ENCODE measurements at places on chromosomes 3 and 15.
A peak's percentile ranks its signal among the peaks of the same experiment; 100 is the strongest.

- DNase-seq: no peak
Measured at GRCh38 chr3:46456118-46456517, 8.6 kb downstream of the LTF start.

DNA sequence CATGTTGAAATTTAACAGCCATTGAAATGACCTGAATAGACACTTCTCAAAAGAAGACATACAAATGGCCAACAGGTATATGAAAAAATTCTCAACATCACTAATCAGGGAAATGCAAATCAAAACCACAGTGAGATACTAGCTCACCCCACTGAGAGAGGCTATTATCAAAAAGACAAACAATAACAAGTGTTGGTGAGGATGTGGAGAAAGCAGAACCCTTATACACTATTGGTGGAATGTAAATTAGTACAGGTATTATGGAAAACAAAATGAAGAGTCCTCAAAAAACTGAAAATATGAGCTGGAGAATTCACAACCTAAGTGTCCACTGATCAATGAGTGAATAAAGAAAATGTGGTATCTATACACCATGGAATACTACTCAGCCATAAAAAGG is 21.5 kb downstream of the THOC7 start:
- no peak for DNase-seq

- DNase-seq: no peak
Measured at GRCh38 chr3:121794264-121794983, 40.4 kb downstream of the IQCB1 start.

GRCh38 chr3:81788610-81789009 is 27.2 kb upstream of the GBE1 start:
- no peak for DNase-seq

- DNase-seq: no peak
Measured at GRCh38 chr15:33425142-33425541, 114.4 kb downstream of the RYR3 start.

GRCh38 chr3:159840703-159841299 is 147.8 kb upstream of the IL12A start:
- DNase-seq: no peak

GRCh38 chr15:100730129-100730528 is 127.7 kb downstream of the ASB7 start:
- DNase-seq: no peak

DNA sequence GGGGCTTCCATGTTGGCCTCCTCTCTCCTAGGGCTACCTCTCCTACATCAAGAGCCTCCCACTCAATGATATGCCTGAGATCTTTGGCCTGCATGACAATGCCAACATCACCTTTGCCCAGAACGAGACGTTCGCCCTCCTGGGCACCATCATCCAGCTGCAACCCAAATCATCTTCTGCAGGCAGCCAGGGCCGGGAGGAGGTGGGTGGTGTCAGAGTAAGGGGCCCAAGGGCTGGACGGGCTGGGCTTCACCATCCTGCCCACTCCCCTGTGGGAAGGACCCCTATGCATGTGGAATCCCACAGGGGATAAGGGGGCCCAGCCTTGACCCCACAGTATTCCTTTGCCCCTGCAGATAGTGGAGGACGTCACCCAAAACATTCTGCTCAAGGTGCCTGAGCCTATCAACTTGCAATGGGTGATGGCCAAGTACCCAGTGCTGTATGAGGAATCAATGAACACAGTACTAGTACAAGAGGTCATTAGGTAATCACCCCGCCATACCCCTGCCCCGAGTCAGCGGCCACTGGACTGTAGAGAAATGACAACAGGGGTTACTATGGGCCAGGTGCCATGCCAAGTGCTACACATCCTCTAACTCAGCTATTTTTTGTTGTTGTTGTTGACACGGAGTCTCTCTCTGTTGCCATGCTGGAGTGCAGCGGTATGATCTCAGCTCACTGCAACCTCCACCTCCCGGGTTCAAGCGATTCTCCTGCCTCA is 47.1 kb downstream of the SEMA3G start:
- no peak for DNase-seq

DNA sequence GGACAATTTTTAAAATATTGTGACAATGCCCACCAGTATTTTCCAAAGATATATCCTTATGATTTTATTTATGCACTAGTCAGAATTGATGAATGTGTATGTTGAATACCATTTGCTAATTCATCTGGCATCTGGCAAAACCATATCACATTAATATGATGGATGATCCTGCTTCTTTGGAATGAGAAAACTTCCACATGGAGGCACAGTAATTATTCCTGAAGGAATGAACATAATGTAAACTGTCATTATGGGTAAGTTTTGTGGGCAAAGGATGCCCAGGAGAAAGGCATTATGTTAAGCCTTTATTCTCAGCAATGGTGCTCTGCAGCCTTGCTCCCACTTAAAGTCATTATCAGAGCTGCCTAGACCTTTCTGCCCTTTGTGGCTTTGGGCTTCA is 113.0 kb upstream of the MME start:
- DNase-seq: no peak

DNA sequence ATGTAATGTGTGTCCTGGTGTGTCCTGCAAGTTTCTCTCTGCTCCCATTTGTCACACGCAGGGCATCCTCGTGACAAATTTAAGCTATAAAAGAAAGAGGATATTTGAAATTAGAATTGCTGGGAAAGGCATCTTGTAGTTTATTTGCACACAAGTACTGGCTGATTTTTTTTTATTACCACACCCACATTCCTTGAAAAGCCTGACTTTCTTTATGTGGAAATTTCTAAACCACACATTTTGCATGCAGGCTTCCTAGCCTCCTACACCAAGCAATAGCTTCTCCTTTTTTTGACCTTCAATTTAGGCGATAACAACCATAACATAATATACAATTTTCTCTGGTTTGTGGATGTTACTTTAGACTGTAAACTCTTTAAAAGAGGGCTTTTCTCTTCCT is 126.1 kb downstream of the SERPINI1 start:
- DNase-seq: no peak

GRCh38 chr15:44712346-44713005 is 1.2 kb downstream of the B2M start:
- DNase-seq: peak; percentile 81

- DNase-seq: no peak
Measured at GRCh38 chr15:58260725-58261267, 122.6 kb downstream of the AQP9 start.

DNA sequence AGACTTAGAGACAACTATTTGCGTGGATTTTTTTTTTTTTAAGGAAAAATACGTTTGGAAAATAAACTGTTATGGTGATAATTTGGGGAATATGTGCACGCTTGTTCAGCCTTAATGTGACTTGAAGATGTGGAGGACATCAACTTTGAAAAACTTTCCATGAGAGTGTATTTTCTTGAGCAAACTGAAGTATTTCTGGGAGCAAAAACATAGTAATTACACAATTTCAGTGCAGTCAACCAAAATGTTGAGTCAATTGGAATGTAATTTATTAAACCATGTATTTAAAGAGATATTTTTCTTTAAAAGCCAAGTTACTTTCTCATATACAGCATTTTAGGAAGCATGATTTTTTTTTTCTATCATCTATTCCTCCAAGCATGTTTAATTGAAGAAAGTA is 80.3 kb upstream of the FLNB start:
- no peak for DNase-seq

GRCh38 chr3:52076896-52077780 is 20.8 kb upstream of the DUSP7 start:
- peak; percentile 79 for DNase-seq

GRCh38 chr3:42028474-42028873 is 62.7 kb upstream of the TRAK1 start:
- no peak for DNase-seq

DNA sequence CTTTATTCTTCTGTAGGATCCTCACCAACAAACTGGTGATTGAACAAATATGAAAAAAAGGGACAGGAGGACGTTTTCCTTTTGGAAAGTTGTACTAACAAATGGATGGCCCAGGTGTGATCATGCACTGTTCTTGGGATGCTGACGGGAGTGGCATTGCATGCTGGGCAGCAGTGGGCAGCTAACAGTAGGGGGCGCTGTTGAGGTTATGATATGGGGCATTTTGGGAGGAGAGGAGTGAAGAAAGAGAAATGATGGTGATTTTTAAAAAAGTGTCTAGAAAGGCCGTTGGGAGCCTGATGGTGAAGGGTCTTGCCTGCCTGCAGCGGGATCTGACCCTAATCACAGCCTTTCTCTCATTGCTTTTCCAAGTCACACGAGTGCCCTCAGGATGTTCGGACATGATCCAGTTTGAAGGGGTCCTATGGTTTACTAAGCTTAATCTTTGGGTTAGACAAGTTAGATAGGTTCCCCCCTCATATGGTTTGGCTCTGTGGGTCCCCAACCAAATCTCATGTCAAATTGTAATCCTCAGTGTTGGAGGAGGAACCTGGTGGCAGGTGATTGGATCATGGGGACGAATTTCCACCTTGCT is 46.2 kb upstream of the PRTG start:
- DNase-seq: no peak

GRCh38 chr3:190621927-190622326 is 108.0 kb downstream of the IL1RAP start:
- DNase-seq: no peak

- no peak for DNase-seq
Measured at GRCh38 chr3:156720826-156721225, 46.4 kb downstream of the TIPARP start.

GRCh38 chr3:41363830-41364523 is 164.7 kb downstream of the CTNNB1 start:
- DNase-seq: no peak

Data from muscle of arm (tissue), 14 donors.